ENCODE measurements at places on chromosomes 1 and 21.

DNA sequence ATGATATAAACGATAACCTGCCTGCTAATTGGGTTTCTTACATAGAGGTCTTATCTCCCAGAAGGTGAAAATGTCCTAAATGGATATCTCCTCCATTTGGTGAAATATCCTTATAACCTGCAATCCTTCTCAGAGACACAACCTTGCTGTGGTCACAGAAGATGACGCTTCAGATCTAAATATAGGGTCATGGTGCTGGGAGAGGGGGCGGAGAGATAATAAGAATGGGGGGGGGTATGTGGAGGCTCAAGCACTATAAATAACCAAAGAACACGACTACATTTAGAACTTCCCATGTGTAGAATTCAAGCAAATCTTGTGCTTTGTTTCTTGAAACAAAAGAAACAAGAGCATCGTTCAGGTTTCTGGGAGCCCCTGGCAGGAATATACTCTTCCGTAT is 260.6 kb upstream of the ESRRG start:
- no peak for DNase-seq

DNA sequence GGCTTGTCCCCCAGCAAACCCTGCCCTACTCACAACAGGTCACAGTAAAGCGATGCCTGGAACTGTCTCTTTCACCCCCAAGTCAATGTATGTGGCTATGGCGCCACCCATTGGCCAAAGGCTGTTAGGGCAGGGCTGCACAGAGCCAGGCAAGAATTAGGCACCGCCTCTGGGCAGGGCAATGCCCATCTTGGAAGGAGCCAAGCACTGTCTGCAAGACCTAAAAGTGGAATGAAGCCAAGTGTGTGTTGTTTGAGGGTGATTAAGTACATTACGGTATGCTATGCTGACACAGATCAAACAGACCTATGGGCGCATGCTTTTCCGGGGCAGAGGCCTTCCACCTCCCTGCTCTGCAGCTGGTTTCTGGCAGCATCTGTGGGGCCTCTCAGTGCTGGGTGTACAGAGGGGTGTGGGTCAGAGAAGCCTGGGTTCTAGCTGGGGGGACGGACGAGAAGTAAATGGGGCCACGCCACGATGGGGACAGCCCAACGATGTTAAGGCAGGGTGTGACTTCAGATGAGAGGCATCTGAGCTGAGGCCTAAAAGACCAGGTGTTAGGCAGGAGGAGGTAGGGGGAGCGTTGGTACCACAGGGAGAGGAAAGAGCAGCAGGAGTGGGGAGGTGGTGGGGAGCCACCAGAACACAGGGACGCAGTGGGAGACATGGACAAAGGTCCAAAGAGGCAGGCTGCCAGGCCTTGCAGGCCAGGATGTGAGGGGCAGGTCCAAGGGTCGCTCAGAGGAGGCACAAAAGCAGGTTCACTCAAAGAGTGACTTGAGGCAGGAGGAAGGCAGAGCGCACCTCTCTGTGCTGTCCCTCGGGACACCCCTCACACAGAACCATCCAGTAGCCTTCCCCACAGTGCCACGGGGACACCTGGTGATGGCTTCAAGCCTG is 49.8 kb downstream of the ACOT7 start:
- DNase-seq, result no peak

DNA sequence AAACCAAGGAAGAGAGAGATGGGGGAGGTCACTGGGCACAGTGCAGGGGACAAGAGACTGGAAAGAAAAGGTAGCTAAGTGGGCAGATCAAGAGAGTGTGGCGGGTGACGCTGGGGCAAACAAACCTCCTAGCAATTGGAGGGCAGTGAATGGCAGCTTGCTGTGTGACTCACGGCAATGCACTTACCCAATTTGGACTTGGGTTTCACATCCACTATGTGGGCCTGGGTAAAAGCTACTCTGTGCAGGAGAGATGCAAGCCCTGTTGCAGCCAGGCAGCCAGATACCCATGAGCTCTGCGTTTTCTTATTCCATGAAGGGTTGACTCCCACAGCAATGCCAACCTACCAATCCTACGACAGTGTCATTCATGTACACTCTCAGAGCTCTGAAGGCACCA is 9.5 kb downstream of the PLXNA2 start:
- no peak for DNase-seq

DNA sequence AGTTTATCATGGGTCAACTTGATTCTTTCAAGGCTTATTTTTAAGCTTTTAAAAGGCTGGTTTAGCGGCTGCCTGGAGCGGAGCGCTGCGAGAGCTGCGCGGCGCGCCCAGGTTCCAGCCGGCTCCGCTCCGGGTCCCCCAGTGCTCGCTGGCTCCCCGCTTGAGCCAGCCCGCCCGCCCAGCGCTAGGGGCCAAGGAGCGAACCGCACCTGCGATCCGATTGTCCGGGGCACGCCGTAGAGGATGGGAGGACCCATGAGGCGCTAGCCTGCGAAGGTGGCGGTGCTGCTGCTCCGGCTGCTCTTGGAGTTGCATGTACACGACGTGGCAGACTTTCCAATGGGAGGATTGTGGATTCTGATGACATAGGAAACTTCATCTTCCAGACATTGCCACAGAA is 9.9 kb upstream of the CFHR4 start:
- no peak for DNase-seq

GRCh38 chr1:245019910-245020486 is 134.8 kb upstream of the KIF26B start:
- no peak for DNase-seq

DNA sequence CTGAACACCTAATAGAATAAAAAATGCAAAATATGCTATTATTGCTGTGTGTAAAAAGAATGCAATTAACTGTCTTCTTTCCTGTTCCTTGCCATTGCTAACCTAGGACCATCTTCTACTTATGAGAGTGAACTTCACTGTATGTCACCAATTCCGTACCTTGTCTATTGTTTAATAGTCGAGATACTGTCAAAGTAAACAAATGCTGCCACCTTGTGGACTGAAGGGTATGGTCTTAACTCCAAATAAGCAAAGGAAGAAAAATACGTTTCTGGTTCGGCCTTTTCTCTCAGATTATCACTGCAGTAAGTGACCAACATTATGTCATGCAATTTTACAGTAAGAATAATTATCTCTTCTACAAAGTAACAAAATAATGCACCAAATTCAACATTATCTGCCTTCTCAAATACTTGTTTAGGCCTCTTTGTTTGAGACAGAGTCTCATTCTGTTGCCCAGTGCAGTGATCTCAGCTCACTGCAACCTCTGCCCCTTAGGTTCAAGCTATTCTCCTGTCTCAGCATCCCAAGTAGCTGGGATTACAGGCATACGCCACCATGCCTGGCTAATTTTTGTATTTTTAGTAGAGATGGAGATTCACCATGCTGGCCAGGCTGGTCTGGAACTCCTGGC is 133.4 kb downstream of the COP1 start:
- no peak for DNase-seq

Measured in effector memory CD4-positive, alpha-beta T cell (primary cell).